ENCODE measurements at places on chromosomes 2 and 18.

DNA sequence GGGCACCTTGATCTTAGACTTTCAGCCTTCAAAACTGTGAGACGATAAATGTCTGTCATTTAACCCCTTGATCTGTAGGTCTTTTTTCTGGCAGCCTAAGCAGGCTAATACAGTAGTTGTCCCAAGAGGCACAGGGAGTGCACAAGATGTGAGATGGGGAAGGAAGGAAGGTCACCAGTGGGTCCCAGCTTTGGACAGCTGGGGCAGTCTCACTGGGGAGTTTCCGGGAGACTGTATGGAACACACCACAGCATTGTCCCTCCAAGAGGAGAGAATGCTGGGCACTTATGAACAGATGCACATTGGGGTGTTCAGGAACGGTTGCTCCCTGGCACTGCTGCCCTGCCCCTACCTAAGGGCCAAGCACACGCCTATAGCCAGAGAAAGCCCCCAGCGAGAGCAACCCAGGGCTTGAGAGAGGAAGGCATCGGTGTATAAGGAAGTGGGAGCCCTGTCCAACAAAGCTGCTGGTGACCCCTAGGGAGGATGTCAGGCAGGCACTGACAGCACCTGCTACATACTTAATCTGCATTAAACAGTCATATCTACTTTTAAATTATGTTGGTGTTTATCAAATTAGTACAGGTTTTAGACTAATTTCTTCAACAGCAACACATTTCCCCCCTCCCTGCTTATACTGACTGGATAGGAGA, 11.6 kb upstream of the NCK2 start:
- peaks cover 46% of the 10 kb centered on the region for H3K4me1 ChIP-seq
- H3K27me3 ChIP-seq = no peaks in the 10 kb centered on the region
- DNase-seq = no peak
- H3K27ac ChIP-seq = no peak overlapping the region

- no peaks in the 10 kb centered on the region for H3K36me3 ChIP-seq
- DNase-seq = no peak
- H3K27me3 ChIP-seq = no peaks in the 10 kb centered on the region
- H3K4me1 ChIP-seq = no peaks in the 10 kb centered on the region
- no peak overlapping the region for H3K4me3 ChIP-seq
- H3K27ac ChIP-seq = no peak overlapping the region
Measured at GRCh38 chr2:107728586-107728985, 98.1 kb upstream of the RGPD4 start.

DNA sequence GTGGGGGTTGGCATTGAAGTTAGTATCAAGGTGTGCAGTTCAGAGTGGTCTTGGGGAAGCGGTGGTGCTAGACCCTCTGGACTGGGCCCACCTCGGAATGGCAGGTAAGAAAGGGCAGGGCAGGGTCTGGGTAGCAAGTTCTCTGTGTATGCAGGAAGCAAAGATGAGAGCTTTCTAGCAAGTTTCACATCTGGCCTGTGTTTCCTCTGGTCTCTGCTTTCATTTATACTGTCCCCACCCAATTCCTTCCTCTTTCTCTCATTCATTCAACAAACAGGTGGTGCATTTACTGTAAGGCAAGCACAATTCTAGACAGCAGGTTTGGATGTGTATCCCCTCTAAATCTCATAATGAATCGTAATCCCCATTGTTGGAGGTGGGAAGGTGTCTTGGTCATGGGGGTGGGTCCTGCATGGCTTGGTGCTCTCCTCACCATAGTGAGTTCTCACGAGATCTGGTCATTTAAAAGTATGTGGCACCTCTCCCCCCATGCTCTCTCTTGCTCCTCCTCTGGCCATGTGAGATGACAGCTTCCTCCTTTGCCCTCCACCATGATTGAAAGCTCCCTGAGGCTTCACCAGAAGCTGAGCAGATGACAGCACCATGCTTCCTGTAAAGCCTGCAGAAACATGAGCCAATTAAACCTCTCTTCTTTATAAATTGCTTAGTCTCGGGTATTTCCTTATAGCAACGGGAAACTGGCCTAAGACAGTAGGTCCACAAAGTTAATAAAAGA, 51.8 kb downstream of the PKDCC start:
- H3K27ac ChIP-seq = no peak overlapping the region
- H3K36me3 ChIP-seq = no peaks in the 10 kb centered on the region
- no peak overlapping the region for H3K4me3 ChIP-seq
- no peak for DNase-seq

DNA sequence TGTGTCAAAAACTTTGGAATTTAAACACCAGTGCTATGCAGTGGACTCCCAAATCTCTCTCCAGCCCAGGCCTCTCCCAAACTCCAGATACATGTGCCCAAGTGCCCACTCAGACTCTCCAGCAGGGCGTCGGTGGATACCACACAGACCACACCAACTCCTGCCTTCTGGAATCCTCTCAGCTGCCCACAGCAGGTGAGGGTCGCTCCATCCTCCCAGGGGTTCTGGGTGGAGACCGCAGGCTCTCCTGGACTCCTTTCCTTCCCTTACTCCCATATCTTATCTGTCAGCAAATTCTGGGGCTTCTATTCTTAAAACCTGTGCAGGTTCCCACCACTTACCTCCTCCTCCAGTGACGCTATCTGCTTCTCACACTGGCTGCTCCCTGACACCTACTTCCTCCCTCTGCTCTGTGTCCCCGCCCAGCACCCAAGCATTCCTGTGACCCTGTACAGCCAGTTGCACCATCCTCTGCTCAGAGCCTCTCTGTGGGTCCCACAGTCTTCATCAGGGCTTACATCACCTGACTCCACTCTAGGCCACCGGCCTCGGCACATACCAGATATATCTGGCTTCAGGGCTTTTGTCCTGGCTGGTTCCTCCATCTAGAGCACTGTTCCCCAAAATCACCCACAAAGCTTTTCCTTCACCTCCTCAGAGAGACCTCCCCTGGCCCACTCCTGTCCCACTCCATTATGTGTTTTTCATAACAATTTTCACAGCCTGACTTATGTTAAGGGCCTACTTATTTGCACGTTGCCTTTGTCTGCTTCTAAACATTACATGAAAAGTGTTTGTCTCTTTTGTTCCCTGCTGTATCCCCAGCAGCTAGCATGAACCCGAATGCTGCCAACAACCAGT, 2.6 kb upstream of the IMP4 start:
- no peak for DNase-seq
- H3K36me3 ChIP-seq = peaks cover 72% of the 10 kb centered on the region
- no peaks in the 10 kb centered on the region for H3K27me3 ChIP-seq
- peak overlapping the region; percentile 55 for H3K27ac ChIP-seq

DNA sequence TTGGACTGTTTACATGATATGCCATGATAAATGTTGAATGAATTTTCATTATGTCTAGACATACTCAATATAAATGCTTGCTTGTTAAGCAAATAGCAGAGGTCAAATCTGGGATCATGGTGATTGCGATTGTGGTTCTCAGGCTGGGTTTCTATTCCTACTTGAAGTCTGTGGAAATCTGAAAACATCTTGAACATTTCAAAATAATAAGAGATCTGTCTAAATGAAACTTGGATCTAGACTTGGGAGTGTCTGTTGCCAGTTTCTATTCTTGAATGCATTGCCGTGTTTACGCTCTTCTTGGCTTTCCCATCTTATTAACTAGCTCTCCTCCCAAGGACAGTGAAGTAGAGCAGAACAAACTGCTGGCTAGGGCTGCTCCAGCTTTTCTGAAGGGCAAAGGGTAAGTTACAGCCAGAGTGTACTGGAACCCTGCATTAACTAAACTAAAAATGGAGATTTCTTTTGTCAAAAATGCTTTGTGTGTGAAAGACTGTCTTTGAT, 127.7 kb downstream of the DTNA start:
- no peak overlapping the region for H3K4me3 ChIP-seq
- H3K4me1 ChIP-seq = peaks cover 17% of the 10 kb centered on the region
- peaks cover 21% of the 10 kb centered on the region for H3K27me3 ChIP-seq
